ENCODE measurements at places on chromosomes 7 and 10. TPM values are rescaled to one million over a fixed set of nuclear protein-coding genes. Genes with fewer than 3 reads are reported as not detected.

The SUN3 gene
- total RNA-seq = not detected

The RARRES2 gene
- 400 TPM for total RNA-seq

The KLF14 gene
- total RNA-seq = 1.6 TPM

The ANXA8 gene
- total RNA-seq = not detected

The LEP gene
- total RNA-seq = 72.8 TPM

The TAF5 gene
- 5.7 TPM for total RNA-seq

The MKI67 gene
- total RNA-seq = 0.33 TPM

The CYP3A4 gene
- 267 TPM for total RNA-seq

The CTBP2 gene
- 49.0 TPM for total RNA-seq

DNA sequence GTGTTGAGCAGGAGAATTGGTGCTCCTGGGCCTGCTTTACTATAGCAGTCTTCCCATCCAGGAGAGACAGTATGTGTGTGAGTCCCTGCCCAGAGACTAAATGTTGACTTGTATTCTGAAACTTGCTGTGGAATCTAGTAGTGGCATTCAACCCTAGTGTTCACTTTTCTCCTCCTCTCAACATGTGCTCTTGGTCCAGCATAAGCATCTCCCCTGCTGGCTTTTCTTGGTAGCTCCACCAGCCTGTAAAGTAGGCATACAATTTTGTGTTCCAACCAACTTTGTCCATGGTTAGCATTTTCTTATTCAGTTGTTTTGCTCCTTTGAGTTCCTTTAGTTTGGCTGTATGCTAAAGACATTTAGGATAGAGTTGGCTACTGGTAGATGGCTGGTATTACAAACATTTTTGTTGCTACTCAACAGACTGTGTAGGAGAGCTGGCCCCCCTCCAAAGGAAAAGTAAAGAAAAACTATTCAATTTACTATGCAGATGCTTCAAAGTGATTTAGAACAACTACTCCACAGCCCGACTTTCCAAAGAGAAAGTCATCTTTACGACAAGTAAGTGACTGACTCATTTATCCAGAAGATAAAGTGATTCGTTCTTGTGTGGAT is 46.0 kb downstream of the ASB4 start:
- H3K27ac ChIP-seq = no peak overlapping the region
- DNase-seq = no peak
- H3K36me3 ChIP-seq = no peaks in the 10 kb centered on the region
- no peaks in the 10 kb centered on the region for H3K27me3 ChIP-seq
- no peak overlapping the region for H3K4me3 ChIP-seq
- peaks cover 6% of the 10 kb centered on the region for H3K4me1 ChIP-seq

DNA sequence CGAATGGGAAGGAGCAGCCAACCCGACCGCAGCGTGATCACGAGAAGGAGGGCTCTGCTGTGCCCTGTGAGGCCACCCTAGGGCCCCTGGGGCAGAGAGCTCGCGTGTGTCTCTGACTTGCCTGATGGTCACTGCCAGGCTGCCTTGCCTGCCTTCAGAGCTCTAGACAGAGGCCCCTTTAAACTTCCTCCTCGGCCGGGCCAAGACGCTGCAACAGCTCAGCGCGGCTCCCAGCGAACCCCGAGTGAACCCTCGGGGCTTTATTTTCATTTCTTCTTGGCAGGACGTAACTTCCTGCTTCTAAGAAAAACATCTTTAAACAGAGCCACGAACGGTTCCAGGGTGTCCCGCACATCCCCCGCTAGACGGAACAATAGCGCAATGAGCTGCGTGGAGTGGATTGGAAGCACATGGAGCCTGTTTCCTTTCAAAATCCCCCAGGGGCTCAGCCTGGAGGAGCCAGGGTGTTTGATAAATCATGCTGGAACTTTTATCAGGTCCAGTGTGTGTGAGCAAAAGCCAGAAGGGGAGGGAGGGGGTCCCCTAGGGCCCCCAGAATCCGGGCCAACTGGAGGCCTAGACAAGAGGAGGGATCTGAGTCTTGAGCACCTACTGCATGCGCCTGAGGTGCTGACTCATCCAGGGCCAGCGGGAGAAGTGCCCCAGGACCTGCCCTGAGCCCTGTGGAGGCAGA is 134.1 kb upstream of the GDF10 start:
- no peak overlapping the region for H3K4me3 ChIP-seq
- H3K36me3 ChIP-seq = no peaks in the 10 kb centered on the region
- no peak for DNase-seq

DNA sequence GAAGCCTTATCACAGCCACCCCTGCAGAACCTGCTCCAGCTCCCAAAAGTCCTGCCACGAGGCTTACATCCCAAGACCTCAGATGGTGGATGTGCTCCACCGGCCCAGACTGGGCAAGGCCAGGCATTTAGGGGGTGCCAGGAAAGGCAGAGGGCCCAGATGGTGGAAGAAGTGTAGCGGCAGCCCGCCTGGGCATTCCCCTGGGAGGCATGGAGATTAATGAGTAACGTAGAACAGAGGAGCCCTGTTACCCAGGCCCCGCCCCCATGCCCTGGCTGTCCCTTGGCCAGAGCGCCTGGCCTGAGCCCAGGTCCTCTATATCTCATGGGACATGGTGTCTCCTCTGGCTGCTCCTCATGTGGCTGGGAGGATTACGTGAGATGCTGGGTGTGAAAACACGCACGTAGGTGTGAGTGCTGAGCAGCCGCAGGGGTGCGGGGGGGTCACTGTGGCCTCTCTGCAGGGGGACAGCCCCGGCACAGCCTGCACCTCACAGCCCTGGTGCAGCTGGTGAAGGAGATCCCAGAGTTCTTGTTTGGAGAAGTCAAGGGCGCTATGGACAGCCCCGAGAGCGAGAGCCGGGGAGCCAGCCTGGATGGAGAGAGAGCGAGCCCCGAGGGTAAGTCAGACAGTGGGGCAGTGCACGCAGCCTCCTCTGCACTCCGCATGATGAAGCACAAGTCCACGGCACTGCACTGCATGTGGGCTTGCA is 52.9 kb downstream of the ZNF467 start:
- H3K27ac ChIP-seq = peak overlapping the region; percentile 69
- peak; percentile 94 for DNase-seq
- no peaks in the 10 kb centered on the region for H3K36me3 ChIP-seq
- peaks cover 26% of the 10 kb centered on the region for H3K4me1 ChIP-seq
- H3K27me3 ChIP-seq = no peaks in the 10 kb centered on the region
- no peak overlapping the region for H3K4me3 ChIP-seq

DNA sequence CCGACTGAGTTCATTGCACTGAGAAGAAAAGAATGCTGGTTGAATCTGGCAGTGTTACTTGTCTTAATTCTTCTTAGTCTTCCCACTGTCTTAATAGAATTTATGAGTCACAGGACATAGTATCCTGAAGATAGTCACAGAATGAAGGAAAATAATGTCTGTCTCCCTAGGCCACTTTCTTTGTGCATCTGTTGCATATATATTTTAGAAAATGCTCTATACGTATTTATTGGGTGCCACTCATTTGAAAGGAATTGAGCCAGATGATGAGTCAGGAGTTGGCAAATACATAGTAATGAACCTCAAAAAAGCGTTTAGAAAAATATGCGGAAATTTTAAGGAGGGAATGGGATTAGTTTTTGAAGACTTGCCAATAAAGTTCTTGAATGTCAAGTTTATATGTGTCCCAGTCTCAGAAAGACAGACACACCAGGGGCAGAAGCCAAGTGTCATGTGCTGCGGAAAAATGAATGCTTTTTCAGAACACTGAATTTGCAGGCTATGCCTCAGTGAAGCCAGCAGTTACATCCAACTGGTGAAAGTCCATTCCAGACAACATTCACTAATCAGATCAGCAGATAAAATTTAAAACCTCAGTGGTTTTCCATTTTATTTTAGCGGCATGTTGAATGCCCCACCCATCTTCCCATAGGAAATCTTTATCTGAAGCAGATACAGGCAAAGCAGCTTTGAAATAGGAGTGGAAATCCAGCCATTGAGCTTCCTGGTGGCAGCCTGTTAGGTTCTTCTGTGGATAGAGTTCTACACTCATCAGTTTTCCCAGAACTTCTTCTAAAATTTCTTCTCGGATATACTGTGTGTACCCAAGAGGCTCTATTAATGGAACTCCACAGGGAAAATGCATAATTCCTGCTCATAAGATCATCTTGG is 308.4 kb downstream of the BICC1 start:
- H3K27ac ChIP-seq = no peak overlapping the region
- peaks cover 26% of the 10 kb centered on the region for H3K4me1 ChIP-seq
- no peak for DNase-seq
- H3K36me3 ChIP-seq = no peaks in the 10 kb centered on the region
- H3K27me3 ChIP-seq = no peaks in the 10 kb centered on the region
- H3K4me3 ChIP-seq = no peak overlapping the region

GRCh38 chr7:762885-763284 is 35.8 kb upstream of the PRKAR1B start:
- no peaks in the 10 kb centered on the region for H3K27me3 ChIP-seq
- no peak for DNase-seq
- H3K4me3 ChIP-seq = no peak overlapping the region
- no peak overlapping the region for H3K27ac ChIP-seq

- H3K27me3 ChIP-seq = no peaks in the 10 kb centered on the region
- H3K36me3 ChIP-seq = no peaks in the 10 kb centered on the region
- no peak overlapping the region for H3K4me3 ChIP-seq
- DNase-seq = peak; percentile 45
Observed at GRCh38 chr10:109977382-109977806, 30.4 kb upstream of the ADD3 start.
